ENCODE measurements at places on chromosomes 5 and 9. TPM values are rescaled to one million over a fixed set of nuclear protein-coding genes. Genes with fewer than 3 reads are reported as not detected.

The SLC6A3 gene
- not detected for total RNA-seq

The C9orf50 gene
- total RNA-seq: not detected

The PCDHA6 gene
- not detected for total RNA-seq

The PCDHGA1 gene
- 0.22 TPM for total RNA-seq

The TRUB2 gene
- total RNA-seq: 39.3 TPM

The DTWD2 gene
- total RNA-seq: 1.1 TPM

The ARHGEF37 gene
- 7.1 TPM for total RNA-seq

The C5orf58 gene
- total RNA-seq: not detected

The C6 gene
- total RNA-seq: not detected

The DMGDH gene
- not detected for total RNA-seq

The LVRN gene
- total RNA-seq: 0.28 TPM

The BAAT gene
- total RNA-seq: not detected

The CRHBP gene
- total RNA-seq: 0.51 TPM

The COL23A1 gene
- total RNA-seq: not detected

The MLANA gene
- not detected for total RNA-seq

The IL31RA gene
- 0.90 TPM for total RNA-seq

The SLC44A1 gene
- 37.7 TPM for total RNA-seq

The GPRIN1 gene
- total RNA-seq: 9.3 TPM

The SMIM27 gene
- 11.5 TPM for total RNA-seq

The MZB1 gene
- total RNA-seq: not detected

The FAT2 gene
- not detected for total RNA-seq

The FOXD4L5 gene
- 0.42 TPM for total RNA-seq

The PCDHA5 gene
- total RNA-seq: not detected

The QRFP gene
- not detected for total RNA-seq

The NTRK2 gene
- 0.05 TPM for total RNA-seq

The MYMK gene
- not detected for total RNA-seq

The SCGB3A2 gene
- not detected for total RNA-seq

The TSLP gene
- not detected for total RNA-seq
